ENCODE measurements at places on chromosomes 6 and 20.

- DNase-seq: no peak
Measured at GRCh38 chr6:6315660-6316059, 4.8 kb downstream of the F13A1 start.

DNA sequence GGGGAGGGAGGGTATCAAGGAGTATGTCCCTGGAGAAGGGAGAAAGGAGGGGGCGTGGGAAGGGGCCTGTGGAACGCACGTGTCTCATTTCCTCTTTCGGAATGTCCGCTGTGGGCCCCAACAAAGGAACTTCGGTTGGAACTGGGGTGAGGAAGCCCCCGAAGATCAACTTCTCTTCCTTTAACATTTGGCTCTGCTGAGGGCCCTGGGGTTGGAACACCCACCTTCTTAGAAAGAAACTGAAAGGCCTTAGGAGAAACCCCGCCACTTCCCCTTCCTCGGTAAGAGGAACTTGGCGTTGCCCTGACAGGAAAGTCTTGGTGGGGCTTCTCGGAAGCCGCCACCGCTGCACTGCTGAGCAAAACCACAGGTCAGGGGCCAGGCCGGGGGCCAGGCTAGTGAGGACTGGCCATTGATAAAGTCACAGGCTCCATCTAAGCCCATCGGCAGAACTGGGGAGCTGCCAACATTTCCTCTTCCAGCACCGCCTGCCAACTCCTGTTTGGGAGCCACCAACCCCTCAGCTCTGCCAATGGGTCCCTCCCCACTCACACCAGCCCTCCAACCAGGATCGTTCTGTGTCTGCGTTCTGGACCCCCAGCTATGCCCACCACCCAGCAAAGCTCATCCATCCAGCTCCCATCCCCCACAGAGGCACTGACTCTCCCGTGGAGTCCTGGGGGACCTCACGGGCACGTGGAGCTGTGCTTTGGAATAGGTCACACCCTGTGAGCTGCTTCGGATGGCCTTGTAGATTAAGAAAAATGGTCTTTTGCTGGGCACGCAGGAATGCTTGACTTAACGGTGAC, 44.8 kb downstream of the FGD2 start:
- DNase-seq: no peak

- DNase-seq: no peak
Measured at GRCh38 chr20:1322511-1323245, 6.3 kb downstream of the SDCBP2 start.

DNA sequence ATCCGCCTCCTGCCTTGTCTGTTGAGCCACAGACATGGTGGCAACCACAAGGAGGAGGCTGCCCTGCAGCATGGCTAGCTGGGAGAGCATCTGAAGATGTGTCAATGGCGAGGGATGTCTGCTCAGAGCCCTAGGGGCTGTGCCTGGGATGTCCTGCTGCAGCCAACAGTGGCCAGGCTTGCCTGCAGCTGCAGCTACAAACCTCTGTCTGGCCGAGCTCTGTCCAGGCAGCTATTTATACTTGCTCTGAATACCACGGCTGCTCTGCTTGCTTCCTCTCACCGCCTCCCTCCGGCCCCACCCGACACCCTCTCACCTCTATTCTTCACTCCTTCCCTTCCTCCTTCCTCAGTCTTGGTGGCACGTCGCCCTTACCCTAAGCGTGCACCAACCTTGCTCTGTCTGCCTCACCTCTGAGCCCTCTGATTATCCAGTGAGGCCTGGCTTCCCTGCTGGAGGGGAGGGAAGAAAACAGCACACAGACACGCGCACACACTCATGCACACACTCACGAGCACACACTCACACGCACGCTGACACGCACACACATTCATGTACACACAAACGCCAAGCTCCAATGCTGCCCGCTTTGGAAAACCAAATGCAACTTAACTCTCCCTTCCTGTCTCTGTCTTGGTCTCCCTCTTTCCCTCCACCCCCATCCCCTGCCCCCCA, at the start of gene ANGPT4:
Gene ANGPT4, minus strand, starts transcription at position 210 of the 675 bp plus-strand sequence. Its CDS starts 120 bp downstream, at position 90.
- no peak for DNase-seq

DNA sequence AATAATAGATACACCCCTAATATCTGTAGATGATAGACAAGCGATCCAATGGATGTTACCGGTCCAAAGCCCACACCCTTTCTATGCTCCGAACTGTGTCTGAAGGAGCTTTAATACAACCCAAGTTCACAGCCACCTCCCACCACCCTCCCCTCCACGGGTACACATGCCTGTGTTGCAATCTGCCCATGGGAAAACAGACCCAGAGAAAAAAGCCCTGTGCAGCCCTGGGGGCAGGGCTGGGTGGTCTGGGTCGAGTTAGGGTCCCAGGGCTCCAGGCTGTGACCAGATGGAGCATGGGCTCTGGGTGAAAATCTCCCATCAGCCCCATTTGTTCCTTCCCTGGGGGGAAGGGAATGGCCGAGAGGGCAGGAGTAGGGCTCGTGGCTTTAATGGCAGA, 65.8 kb downstream of the BANF2 start:
- DNase-seq: no peak

DNA sequence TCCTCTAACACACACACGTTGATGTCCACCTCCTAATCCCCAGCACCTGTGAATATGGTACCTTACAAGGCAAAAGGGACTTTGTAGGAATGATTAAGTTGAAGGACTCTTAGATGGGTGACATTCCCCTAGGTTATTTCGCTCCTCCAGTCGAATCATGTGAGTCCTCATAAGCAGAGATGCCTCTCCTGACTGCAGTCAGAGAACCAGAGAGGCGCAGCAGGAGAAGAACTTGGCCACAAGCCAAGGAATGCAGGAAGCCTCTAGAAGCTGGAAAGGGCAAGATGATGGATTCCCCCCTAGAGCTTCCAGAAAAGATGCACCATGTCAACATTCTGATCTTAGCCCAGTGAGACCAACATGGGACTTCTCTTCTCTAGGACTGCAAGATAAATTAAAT, 133.1 kb upstream of the PTPRT start:
- DNase-seq: no peak

- DNase-seq: no peak
Measured at GRCh38 chr6:91167846-91168245, 581.0 kb upstream of the MAP3K7 start.

- DNase-seq: no peak
Measured at GRCh38 chr6:7166410-7167293, 58.9 kb downstream of the RREB1 start.

DNA sequence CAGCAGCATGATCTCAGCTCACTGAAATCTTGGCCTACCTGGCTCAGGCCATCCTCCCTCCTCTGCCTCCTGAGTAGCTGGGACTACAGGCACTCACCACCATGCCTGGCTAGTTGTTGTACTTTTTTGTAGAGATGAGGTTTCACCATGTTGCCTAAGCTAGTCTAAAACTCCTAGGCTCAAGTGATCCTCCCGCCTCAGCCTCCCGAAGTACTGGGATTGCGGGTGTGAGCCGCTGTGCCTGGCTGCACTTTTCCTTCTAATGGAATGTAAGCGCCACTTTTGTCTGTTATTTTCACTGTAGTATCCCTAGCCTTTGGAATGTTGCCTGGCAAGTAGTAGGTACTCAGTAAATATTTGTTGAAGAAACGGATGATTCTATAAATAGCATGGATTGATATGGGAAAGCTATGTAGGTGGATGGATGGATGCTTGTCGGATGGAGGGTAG, 10.4 kb upstream of the TRIB3 start:
- DNase-seq: no peak

- no peak for DNase-seq
Measured at GRCh38 chr20:4840801-4841200, 119.1 kb downstream of the PRND start.

GRCh38 chr6:2630891-2631571, 119.7 kb downstream of the MYLK4 start:
- DNase-seq: no peak

- DNase-seq: no peak
Measured at GRCh38 chr20:48492015-48492714, 335.6 kb downstream of the PREX1 start.

- no peak for DNase-seq
Measured at GRCh38 chr6:2741756-2742155, 9.0 kb downstream of the MYLK4 start.

- DNase-seq: no peak
Measured at GRCh38 chr20:54069501-54069971, 858 bp downstream of the BCAS1 start.

DNA sequence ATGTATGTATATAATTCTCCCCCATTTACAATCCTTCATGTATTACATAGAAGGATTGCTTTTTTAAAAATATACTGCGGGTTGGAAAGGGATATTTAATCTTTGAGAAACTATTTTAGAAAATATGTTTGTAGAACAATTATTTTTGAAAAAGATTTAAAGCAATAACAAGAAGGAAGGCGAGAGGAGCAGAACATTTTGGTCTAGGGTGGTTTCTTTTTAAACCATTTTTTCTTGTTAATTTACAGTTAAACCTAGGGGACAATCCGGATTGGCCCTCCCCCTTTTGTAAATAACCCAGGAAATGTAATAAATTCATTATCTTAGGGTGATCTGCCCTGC, 3.6 kb downstream of the FOXC1 start:
- DNase-seq: no peak

Measured in D721Med (cell line).